Aorta (tissue), 5 donors: ENCODE measurements at places on chromosomes 5 and 9. TPM values are rescaled to one million over a fixed set of nuclear protein-coding genes. Genes with fewer than 3 reads are reported as not detected.

GRCh38 chr9:122797316-122798063 is 2.4 kb upstream of the OR1K1 start:
- no peak for DNase-seq

- no peak for DNase-seq
Measured at GRCh38 chr9:2725126-2725525, 7.8 kb downstream of the KCNV2 start.

DNA sequence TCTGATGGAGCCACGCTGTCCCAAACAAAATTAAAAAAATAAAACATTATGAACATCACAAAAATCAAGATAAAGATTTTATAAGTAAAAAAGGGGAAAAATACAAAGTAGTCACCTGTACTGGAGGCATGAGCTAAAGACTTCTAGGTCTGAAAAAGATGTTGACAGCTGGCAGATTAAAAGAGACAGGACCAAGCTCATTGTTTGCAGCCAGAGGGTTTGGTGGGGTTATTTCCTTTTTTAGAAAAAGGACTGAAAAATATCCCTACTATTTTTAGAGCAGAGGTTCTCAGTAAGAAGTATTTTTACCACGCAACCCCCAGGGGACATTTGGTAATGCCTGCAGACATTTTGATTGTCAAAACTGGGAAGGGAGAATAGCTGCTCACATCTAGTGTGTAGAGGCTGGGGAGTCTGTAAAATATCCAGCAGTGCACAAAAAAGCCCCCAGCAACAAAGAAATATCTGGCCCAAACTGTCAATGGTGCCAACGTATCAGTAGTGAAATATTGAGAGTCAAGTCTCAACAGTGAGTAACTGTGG is 353.4 kb downstream of the TLE1 start:
- DNase-seq, result no peak

DNA sequence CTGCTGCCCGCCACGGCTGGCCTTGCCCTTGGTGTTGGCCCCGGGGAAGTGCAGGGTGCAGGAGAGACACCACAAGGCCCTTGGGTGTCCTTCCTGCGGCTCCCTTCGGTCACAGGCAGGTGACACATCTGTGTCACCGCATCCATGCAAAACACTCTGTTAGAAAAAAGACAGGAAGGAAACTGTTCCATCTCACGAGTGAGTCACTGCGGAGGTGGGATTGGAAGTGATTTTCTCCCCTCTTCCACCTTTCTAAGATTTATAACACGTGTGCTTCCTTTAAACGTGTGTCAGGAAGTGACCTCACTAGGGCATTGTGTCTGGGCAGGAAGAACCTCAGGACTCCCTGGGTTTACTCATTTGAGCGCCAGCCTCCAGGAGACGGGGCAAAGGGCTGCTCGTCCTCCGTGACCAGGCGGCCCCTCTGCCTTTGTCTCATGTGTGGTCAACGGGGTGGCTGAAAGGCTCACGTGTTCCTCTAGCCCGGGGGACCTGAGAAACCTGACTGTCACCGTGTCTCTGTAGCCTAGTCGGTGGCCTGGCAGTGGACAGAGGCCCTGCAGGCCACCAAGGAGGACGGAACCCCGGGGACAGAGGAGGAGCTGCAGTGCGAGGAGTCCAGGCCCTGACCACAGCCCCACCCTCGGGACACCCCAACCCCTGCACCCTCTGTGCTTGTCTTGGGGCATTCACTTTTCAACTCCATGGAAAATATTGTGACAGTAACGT is 4.9 kb upstream of the LCN1 start:
- DNase-seq, result peak; percentile 67

GRCh38 chr5:40381676-40382363 is 297.9 kb upstream of the PTGER4 start:
- DNase-seq, result no peak

The ALDH1B1 gene
- total RNA-seq, result 141 TPM

The GPBP1 gene
- 79.0 TPM for total RNA-seq

The SOHLH1 gene
- not detected for total RNA-seq

The OTULINL gene
- 7.6 TPM for total RNA-seq

The GTF2H2C gene
- total RNA-seq, result 27.0 TPM

- DNase-seq, result no peak
Measured at GRCh38 chr5:31753700-31754357, 114.9 kb downstream of the PDZD2 start.
